Pancreas (tissue), 10 donors: ENCODE measurements at places on chromosomes 1 and 21.

DNA sequence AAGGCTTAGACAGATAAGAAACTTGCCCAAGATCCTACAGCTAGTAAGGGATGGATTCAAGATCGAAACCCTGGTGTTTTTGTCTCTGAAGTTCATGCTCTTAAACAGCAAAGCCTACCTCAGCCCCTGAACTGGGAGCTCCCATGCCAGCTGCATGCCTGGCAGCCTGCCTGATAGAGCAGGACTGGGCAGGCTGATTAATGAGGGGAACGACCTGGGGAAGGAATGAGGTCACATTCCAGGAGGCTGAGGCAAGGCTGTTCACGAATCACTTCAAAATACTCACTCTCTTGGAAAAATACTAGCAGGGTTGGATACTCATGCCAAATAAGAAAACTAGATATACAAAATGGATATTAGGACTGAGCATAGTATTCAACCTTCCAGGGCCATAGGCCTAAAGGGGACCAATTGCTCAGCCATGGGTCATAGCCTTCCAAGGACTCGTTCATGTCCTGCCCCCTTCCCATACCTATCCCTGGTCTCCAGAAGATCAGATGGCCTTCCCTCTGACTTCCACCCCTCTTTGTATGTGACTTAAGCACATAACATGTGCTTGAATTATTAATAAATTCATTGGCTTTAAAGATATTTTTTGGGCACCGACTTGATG is 15.6 kb upstream of the TACSTD2 start:
- DNase-seq = peak; percentile 92

DNA sequence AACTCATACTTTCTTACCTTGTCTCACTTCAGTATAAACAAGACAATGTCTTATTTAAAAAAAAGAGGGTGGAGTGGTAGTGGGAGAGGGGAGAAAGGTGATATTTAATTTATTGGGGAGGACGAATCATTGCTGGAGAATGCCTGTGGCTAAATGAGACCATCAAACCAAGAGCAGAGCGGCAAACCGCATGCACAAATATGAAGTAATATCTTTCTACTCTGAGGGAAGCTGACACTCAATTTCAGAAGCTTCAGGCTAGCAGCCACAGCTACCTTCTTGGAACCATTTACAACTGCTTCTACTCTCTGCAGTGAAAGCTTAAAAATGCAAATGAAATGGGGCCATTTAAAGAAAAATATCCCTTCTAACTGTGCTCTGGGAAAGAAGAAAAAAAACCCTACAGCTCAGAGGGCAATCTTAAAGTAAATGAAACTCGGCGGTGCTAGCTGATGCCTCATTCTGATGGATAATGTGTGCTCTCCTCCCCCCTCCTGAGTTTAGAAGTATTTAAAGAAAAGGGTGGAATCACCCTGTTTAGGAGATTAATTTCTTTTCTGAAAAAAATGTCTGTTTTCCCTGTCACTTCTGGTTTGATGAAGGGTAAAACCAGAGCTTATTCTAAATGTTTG is 178.2 kb upstream of the CAMK1G start:
- DNase-seq = no peak

GRCh38 chr1:83110156-83110555 is 888.8 kb downstream of the TTLL7 start:
- no peak for DNase-seq

DNA sequence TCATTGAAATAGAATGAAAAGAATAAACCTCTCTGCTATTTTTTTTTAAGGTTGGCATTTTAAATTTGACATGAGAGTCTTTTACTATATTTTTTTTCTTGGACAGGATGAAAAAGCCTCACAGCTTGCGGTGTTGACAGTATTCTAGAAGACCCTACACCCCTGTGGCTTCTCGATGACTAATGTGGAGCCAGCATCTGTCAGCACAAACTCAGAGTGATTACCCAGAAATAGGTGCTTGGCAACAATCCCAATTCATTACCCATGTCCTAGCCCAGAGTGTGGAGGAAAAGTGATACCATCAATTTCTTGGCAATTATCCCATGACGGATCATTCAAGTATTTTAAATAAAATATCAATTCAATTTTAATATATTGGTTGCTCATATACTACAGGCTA is 186.8 kb upstream of the MAP1LC3C start:
- DNase-seq = no peak

GRCh38 chr1:160547422-160547821 is 24.4 kb upstream of the SLAMF6 start:
- DNase-seq = no peak

DNA sequence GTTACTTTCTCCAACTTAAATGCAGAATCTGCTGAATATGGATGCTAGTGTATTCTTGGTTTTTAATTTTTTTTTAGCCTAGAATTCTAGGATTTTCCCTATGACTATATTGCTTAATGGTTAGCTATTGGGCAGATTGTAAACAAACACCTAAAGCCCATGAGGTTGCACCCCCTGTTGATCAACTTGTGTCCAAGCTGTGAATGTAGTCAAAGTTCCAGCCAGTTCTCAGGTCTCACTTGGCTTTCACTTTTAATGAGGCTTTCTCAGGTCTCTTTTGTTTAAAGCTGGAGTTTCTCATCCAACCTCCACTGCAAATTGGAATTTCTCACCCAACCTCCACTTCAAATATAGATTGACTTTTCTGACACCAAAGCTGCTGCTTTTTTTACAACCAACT is 35.9 kb downstream of the FCER1A start:
- DNase-seq = no peak
